ENCODE measurements at places on chromosomes 7 and 10. TPM values are rescaled to one million over a fixed set of nuclear protein-coding genes. Genes with fewer than 3 reads are reported as not detected.
A peak's percentile ranks its signal among the peaks of the same experiment; 100 is the strongest.

DNA sequence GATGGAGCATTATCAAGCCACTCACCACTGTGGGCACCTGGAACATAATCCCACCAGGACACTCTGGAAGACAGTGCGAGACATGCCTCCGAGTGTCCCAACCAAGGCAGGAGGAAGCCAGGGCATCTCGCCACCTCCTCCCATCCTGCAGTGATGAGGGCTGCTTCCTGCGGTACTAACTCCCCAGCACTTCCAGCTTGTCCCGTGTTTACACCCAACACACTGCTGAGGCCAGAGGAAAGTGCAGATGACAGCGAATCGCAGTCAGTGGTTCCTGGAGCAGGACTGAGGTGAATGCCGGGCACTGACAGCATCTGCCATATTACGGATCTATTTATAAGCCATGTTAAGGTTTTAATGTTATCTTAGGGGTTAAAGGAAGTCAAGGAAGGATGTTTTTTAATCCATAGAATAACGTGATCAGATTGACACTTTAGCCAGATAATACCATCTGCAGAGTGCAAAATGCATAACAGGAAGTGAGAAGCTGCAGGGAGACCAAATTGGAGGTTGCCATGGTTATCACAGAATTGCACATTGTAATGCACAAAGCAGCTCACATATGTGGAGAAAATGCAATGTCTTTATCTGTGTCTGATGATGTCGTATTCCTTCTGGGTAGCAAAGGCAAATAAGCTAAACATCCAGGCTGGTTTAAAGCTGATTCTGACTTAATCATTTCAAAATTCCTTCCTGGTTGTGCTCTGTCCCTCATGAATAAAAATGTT, 314.1 kb upstream of the C7orf33 start:
- DNase-seq = no peak

Gene OLAH
- total RNA-seq = 0.67 TPM

- DNase-seq = peak; percentile 69
These were observed 14.1 kb upstream of the NDUFA5 start for GRCh38 chr7:123571684-123572083.

GRCh38 chr10:116627386-116627933, 6.7 kb downstream of the PNLIPRP2 start:
- DNase-seq = peak; percentile 23

Gene GIMAP4
- not detected for total RNA-seq

GRCh38 chr10:2121929-2122328, 384.6 kb upstream of the ADARB2 start:
- no peak for DNase-seq

Gene OR6B1
- total RNA-seq = not detected

DNA sequence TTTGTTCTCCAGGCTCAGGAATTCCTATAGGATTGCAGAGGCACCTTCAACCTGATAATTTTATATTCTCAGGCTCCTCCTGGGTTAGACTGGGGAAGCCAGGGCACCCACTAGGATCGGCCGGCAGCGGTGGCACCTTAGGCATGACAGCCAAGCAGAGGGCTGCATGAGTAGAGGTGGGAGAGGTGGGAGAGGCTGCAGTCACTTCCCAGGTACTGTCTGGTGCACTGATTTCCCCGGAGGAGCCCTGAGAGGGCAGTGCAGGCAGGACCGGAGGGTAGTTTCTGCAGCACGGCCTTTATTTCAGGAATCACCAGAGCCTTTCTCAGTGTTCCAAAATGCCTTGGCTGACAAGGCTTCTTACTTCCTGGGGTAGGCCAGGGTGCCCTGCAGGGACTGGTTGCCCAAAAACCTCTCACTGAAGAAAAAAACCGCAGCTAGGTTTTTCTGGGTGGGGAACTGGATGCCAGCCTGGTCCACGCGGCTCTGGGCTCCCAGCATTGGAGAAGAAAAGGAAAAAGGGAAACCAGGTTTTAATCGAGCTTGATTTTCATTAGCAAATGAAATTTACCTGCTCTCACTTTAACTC, 3.6 kb upstream of the HOXA13 start:
- DNase-seq = no peak

DNA sequence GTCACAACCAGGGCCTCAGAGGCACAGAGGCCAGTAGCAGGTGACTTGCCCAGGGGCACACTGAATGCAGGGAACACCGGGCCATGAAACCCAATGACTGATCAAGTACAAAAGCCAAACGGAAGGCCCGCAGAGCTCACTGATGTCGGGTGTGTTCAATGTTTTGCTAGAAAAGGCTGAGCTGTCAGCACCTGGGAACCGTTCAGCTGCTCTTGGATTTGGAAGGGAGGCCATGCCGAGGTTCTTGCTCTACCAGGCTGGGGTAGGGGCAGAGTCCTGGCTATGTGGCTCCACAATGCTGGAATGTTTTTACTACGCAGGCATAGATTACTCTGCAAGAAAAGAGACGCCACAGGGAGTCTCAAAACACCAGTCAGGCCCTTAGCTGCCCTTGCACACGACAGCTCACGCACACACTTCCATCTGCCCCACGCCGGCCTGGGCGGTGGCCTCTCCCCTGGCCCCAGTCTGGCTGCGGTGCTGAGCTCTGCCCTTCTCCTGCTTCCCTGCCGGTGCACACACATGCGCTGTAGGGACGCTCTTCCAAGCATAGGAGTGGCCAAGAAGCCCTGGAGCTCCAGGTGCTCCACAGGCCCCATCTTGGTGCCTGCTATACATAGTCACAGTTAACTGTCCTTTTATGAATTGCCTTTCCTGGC, 79.9 kb downstream of the ZRANB1 start:
- DNase-seq = no peak

DNA sequence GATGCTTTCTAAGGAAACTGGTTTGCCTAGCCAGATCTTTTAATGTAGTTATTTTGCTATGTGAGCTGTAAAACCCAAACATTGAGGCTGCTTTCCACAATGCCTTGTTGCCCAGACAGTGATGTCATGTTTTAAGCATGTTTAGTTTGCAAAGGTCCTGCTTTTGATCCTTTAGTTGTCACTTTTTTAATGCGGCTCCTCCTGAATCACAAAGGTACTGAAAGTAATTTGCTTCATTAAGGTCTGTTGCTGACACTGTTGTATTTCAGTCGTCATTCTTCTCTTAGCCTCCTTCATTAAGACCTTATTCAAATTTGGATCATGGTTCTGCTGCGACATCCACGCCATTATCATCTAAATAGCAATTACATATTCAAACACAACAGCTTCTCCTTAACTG, 10.6 kb downstream of the RPA3 start:
- DNase-seq = peak; percentile 8

DNA sequence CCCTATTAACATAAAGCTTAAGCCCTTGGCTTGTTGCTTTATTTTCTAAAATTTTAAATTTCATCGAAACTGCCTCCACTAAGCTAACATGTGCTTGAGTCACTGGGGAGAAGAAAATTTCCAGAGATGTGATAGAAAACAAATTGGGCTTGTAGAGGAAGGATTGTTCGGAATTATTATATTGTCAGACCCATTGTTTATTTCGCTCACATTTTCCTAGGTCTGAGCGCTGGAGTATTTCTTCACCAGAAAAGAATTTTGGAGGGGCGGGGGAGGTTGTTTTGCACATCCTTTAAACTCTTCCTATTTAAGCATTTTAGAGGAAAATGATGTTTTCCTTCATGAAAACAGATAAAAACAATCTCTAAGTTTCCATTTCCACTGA, 29.1 kb downstream of the CELF2 start:
- DNase-seq = no peak

DNA sequence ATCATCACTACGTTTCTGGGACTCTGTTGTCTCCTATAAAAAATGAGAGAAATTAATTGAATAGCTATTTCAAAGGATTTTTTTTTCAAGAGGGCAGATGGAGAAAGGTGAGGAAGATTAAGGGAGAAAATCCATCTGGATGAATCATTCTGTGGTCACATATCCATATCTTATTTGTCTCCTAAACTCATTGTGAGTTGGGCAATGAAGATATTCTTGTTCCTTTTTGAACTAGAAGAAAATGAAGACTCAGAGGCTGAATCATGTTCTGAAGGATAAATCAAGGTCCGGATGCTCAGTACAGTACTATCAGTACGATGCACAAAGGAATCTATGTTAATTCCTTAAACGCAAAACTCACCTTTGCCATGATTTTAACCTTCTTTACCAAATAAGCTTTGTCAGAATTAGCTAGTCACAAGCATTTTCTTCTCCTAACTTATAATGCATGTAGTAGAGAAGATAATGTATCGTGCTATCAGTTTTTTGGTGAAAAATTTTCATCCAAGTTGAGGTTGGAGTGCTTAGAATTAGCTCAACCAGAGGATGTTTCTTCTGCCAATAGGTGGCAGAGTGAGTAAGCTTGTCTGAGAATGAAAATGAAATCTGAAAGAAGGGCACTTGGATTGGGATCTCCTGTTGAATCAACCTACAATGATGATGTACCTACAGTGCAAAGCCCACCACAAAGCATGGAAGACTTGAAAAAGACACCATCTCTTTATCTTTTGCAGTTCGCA, 446.9 kb downstream of the KIF20B start:
- DNase-seq = peak; percentile 78

DNA sequence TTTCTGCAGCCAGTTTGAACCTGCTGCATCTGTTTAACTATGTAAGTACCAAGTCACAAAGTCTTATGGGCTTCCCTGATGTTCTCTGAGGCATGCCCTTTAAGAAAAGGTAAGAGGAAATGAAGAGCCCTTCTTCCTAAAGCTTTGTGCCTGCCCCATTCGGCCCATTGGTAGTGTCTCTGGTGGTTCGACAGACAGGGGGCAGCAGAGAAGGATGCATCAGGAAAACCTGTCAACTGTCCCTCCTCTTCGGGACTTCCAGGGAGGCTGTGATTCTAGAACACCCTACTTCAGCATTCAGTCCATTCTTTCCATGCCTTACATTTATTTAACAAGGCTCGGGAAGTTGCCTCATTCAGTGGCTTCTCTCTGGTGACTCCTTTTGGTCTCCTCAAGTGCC, 1.9 kb upstream of the SFRP4 start:
- no peak for DNase-seq

DNA sequence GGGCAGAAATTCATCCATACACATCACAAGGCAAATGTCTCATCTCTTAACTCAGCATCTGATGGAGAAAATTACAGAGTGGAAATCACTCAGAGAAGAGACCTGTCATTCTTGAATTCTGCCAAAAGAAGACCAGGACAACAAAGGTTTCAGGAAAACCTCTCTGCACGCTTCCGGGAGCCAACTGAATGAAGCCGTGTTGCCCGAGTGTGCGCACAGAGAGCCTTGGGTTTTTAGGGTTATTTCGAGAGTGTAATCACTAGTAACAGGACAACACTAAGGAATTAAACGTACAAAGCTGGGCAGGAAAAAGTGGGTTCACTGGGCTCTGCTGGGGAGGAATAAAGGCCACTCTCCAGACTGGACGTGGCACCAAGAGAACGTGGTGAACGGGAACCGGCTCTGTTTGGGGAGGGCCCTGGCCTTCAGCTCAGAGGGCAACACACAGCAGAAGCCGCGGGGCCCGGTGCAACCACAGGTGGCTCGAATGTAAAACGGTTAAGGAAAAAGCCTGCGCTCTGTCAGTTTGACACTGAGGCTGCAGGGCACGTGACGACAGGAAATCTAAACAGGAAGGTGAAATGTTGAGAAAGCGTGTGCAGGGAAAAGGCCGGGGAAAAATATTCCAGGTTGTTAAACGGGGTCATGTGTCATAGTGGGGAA, 331.5 kb downstream of the DNAJB6 start:
- DNase-seq = no peak

GRCh38 chr10:104802941-104803340, 161.9 kb downstream of the SORCS3 start:
- DNase-seq = no peak

- DNase-seq = no peak
These were observed 11.8 kb downstream of the CAMK2B start for GRCh38 chr7:44313621-44314031.

GRCh38 chr7:120404042-120404441, 131.1 kb downstream of the KCND2 start:
- DNase-seq = peak; percentile 77

Gene LEP
- 1.0 TPM for total RNA-seq

- no peak for DNase-seq
These were observed 65.0 kb downstream of the FBXL13 start for GRCh38 chr7:103009466-103010185.

Gene LBX1
- not detected for total RNA-seq

Gene BZW2
- total RNA-seq = 63.0 TPM

- DNase-seq = no peak
These were observed 226.2 kb downstream of the THSD7A start for GRCh38 chr7:11605749-11606148.

GRCh38 chr10:113665806-113666354, 2.0 kb upstream of the NRAP start:
- peak; percentile 68 for DNase-seq

Gene AKR1B15
- total RNA-seq = not detected

GRCh38 chr10:92327445-92328433, 36.8 kb downstream of the MARCHF5 start:
- DNase-seq = peak; percentile 12

DNA sequence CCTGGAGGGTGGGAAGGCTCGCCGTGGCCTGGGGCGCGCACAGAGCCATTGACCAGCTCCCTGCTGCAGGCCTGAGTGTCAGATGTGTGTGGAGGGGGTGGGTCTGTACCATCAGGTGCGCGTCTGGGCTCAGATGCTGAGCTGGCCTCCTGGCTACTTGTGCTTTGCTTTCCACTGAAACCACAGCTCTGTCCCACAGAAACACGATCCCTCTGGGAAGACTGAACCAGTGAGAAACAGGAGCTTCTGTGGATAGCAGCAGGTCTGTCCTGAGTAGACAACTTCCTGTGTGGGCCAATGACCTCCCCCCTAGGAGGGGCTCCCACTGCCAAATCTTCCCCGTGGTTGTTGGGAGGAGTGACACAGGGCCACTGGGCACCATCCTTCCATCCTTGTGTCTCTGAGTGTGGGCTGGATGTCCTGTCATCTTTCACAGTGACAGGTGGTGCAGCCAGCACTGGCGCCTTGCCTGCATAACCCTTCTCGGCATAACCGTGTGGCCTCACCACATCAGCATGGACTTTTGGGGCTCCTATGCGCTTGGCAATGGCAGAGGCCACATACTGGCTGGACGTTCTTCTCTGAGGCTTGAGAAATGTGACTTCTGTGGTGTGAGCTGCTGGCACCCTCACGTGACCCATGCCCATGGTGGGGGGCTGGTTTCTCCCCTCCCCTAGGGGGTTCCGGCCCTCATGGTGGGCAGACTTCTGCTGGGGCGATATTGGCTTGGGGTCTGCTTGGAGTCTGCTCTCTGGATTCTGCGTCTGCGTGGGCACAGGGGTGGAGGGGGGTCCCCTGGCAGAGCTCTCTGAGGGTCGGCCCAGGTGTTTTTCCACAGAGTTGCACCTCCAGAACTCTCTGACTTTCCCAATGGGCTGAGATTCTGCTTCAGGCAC, 245.5 kb upstream of the GRB10 start:
- no peak for DNase-seq

GRCh38 chr10:1074748-1075308, 18.6 kb downstream of the WDR37 start:
- no peak for DNase-seq

DNA sequence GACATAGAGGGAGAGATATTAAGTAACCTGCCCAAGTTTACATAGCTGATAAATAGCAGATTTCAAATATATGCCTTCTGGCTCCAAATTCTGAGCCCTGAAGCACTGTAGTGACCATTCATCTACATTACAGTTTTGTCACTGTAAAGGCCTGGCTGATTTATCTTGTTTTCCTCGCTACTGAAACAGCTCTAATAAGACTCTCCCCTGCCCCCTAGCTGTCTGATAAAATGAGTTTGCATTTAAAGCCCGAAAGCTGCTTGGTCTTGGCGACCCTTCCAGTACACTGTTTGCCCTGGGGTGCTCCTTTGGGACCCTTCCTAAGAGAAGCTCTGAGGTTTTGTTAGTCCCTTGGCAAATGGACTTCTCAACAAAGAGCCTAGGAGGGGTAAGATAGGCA, 59.7 kb upstream of the RAB11FIP2 start:
- DNase-seq = peak; percentile 1

Gene CYP26C1
- not detected for total RNA-seq

Data from mammary epithelial cell (primary cell).